Fibroblast of skin of left biceps (primary cell): ENCODE measurements at places on chromosomes 6 and 20.

- no peak for DNase-seq
These were observed 19.2 kb downstream of the KCNG1 start for GRCh38 chr20:51003753-51004152.

GRCh38 chr6:37088897-37089296 lies 81.1 kb upstream of the PIM1 start:
- no peak for DNase-seq

GRCh38 chr6:37675606-37676005 lies 22.1 kb downstream of the MDGA1 start:
- DNase-seq, result no peak

- no peak for DNase-seq
These were observed 11.8 kb upstream of the SMLR1 start for GRCh38 chr6:130815200-130816071.

DNA sequence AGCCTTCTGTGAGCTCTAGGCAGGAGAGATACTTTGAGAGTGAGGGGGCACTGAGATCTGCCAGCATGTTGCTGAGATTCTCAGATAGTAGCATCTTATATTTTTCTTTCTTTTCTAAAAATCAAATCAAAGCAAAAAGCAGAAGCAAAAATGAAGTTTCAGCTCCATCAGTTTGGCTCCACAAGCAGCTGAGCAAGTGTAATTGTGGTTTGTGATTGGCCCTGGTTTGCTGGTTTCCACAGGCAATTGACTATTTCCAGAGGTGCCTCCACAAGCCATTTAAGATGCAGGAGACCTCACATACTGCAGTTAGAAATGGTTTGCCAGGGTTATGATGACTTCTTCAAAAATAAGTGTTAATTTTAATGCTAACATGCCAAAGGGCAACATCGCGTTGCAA lies 4.3 kb downstream of the SLC35D3 start:
- no peak for DNase-seq

DNA sequence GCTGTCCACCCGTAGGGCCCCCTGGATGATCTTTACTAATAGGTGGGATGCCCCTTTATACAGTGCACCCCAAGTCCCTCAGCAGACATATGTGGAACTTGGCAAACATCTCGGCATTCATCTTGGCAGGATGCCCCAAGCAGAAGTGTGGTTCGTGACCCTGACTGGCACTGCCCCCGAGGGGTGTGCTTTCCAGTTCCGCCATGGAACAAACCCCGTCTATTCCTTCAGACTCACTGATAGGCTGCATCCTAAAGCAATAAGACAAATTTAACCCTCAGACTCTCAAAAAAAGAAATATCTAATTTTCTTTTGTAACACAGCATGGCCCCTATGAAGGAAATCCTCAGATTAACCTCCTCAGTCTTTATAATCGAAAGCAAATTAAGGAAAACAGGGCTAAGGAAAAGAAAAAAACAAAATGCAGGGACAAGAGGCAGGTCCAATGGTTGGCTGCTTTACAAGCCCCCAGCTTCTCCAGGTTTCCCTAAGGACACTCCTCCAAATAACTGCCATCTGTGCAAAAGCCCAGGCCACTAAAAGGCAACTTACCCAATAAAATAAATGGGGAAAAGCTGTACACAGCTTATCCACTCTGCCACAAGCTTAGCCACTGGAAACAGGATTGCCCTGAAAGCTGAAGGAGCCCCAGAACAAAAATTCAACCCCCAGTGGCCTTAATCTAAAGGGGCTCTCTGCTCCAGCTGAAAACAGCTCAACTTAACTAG lies 30.5 kb upstream of the RIPK1 start:
- no peak for DNase-seq

- DNase-seq, result no peak
These were observed 248.6 kb upstream of the QKI start for GRCh38 chr6:163165922-163166321.

DNA sequence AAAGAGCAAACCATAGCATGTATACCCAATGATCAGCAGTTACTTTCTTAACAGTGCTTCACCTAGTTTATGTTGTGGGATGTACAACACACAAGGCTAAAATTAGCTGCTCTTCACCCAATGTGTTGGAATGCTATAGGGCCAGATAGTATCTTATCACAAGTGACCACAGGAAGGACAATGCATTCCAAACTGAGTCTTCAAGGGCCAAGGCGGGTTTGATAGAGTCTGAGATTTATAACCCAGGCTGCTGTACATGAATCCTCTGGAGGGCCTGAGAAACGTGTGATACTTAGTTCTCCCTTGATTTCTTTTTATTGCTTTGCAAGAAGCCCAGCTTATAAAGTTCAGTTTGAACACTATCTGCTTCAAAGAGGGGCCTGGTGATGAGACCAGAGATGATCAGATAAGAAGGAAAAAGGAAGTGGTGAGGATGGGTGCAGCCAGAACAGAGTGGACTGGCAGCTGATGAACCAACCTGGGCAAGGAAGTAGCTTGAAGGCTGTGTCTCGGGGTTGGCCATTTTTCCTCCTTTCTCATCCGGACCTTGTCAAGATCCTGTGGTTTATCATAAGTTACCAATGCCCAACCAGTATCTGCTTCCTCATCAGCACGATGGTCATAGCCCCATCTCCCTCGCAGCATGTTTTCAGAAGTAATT lies 62.2 kb upstream of the BMP2 start:
- DNase-seq, result peak; percentile 4

GRCh38 chr6:53268858-53269608 lies 79.7 kb downstream of the ELOVL5 start:
- DNase-seq, result no peak

- no peak for DNase-seq
These were observed 83.5 kb upstream of the SYNCRIP start for GRCh38 chr6:85726206-85726605.

DNA sequence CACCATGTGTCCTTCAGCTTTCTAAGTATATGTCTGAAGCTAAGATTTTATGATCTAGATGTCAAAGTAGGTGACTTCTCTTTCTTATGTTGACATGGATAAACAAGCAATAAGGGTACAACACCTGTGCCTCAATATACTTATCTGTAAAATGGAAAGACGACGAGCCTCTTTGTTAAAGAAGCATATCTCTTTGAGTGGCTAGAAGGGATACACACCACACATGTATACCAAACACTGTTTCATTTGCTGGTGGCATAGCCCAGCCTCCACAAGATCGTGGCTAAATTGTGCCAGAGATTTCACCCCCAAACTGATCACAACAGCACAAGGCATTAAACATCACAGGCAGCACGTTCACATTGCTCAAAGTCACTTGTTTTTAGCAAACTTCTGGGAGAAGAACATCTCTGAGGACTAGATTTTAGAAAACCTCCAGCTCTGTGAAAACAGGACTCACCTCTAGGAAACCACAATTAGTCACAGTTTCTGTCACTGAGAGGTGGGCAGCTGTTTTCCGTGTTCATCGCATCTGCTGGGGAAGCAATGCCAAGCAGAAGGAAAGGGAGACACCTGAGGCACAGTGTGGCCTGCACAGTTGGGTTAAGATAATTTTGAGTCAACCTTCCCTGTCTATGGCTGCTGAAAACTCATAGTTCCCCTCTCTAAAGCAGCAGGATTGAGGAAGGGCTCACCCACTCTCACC lies 263.0 kb upstream of the PLCB4 start:
- DNase-seq, result no peak

DNA sequence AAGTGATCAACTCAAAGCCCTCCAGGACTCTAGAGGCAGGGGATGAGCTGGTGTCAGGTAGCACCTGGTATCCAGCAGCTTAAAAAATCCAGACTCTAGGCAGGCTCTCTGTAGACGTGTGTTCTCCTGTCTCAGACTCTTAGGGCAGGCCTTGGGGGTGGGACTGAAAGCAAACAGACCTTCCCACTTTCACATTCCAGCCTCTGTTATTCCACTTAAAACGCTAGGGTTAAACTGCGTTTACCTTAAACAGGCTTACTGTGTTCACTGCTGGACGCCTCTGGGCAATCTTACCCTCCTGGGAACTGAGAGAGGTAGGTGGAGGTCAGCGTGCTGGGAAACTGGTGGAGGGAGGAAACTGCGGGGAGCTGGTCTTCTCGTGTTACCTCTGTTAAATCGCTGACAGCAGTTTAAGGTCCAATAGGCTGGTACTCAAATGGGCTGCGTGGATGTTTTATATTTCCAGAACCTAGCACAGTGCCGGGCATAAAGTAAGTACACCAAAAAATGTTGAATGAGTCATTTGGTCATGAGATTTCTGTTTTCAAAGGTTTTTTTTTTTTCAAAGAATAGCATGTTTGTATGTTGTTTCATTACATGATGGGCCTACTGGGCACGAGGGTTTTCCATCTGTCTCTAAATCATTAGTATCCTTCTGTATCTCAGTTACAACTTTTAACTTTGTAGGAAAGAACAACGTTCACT lies at the start of gene GCNT2:
Gene GCNT2 (plus strand): TSS at position 248 of the 705 bp plus-strand sequence. CDS start 7,561 bp downstream, outside the sequence.
- no peak for DNase-seq
